Central memory CD4-positive, alpha-beta T cell (primary cell): ENCODE measurements at places on chromosomes 2 and 18.
A peak's percentile ranks its signal among the peaks of the same experiment; 100 is the strongest.

DNA sequence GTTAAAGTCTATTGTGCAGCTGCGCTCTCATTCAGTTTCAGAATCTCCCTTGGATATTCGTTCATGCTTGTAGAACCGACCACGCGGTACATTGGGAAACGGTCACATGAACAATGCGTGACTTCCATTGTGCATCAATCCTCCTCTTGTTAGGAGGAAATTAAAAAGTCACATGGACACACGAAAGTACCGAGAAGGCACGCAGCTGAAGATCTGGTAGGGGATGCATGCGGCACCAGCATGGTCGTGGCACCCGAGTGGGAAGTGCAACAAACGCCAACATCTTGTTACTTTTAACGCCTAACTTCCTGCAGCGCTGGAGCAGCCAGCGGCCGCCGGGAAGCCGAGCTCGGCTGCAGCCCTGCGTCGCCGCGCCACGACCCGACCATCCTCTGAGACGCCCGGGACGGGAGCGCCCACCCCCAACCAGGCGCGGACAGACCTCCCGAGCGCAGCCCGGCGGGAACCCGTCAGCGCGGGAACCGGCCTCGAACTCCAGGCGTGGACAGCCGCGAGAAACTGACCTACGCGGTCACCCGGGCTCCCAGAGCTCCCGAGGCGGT, 412 bp downstream of the OSBPL1A start:
- peak; percentile 15 for DNase-seq

DNA sequence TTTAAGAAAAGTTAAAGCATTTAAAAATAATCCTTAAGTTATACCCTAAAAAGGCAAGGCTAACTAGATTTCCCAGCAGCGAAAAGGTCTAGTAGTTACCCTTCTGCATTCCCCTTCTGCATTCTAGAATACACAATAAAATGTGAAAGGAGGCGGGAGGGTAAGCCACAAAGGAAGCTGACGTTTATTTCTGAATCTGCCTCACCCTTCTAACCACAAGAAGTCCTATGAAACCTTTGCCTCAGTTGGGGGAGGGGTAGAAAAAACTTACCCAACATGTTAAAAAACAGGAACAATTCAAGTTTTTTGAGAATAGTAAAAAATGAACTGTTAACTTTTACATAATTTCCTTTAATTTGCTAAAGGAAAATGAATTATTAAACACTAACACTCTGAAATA, 11.3 kb downstream of the STK17B start:
- DNase-seq = peak; percentile 91

DNA sequence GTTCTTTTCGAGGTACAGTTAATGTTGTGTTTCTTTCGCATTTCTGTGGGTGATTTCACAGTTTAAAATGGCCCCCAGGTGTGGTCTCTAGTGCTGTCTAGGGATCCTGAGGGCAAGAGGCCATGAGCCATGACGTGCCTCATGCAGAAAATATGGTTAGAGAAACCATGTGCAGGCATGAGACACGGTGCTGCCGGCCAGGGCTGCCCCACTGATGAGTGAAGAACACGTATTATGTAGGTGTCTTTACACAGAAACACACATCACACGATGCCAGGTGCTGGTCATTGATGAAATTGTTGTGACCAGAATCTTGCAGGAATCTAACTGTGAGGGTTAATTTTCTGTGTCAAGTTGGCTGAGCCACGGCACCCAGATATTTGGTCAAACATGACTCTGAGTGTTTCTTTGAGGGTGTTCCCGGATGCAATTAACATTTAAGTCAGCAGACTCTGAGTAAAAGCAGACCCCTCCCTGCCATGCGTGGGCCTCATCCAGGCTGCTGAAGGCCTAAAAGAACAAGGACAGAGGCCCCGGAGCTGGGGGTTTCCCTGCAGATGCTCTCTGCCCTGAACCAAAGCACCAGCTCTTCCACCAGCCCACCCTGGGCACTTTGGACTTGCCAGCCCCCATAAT, 463.0 kb upstream of the MYT1L start:
- no peak for DNase-seq

DNA sequence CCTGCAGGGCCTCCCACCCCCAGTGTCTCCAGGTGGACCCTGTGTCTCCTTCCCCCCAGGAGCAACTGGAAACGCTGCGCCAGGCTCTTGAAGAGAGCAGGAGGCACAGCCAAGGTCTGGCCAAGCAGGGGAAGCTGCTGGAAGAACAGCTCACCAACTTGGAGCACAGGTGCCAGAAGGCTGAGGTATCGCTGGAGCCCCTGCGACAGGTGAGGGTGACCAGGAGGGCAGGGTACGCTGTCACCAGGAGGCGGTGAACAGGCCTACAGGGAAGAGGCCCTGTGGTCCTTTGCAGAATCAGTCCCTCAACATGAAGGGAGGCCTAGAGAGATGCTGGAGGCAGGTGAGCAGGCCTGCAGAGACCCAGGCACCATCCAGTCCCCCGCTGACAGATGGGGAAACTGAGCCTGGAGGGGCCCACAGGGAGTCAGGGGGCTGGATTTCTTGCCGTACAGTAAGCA, 15.6 kb upstream of the SNED1 start:
- no peak for DNase-seq

GRCh38 chr2:8475349-8476031, 206.4 kb upstream of the ID2 start:
- peak; percentile 18 for DNase-seq

- DNase-seq = no peak
Observed at GRCh38 chr2:234579231-234579962, 82.5 kb upstream of the ARL4C start.

GRCh38 chr2:16441431-16441830, 224.2 kb downstream of the CYRIA start:
- no peak for DNase-seq

- no peak for DNase-seq
Observed at GRCh38 chr2:101188683-101189405, 37.7 kb upstream of the TBC1D8 start.

GRCh38 chr2:136210455-136210805, 92.5 kb upstream of the CXCR4 start:
- DNase-seq = no peak

DNA sequence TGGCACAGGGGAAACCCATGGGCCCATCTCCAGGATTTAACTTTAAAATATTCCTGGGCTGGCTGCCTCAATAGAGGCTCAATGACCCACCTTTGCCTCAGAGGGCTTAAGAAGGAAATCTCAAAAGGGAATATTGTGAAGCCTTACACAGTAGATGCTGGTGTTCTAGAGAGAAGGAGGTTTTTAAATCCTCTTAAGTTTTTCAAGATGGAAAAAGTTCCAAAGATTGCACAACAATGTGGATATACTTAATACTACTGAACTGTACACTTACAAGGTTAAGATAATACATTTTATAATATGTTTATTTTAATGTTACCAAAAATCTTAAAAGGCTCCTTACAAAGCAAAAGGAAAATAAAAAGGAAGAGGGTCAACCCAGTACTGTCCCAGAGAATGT, 54.9 kb upstream of the LCLAT1 start:
- DNase-seq = no peak

- DNase-seq = no peak
Observed at GRCh38 chr2:25187729-25188350, 19.5 kb upstream of the POMC start.

- no peak for DNase-seq
Observed at GRCh38 chr2:7004636-7005035, 87.4 kb downstream of the RNF144A start.

- DNase-seq = no peak
Observed at GRCh38 chr2:69291721-69292120, 95.3 kb downstream of the GFPT1 start.

DNA sequence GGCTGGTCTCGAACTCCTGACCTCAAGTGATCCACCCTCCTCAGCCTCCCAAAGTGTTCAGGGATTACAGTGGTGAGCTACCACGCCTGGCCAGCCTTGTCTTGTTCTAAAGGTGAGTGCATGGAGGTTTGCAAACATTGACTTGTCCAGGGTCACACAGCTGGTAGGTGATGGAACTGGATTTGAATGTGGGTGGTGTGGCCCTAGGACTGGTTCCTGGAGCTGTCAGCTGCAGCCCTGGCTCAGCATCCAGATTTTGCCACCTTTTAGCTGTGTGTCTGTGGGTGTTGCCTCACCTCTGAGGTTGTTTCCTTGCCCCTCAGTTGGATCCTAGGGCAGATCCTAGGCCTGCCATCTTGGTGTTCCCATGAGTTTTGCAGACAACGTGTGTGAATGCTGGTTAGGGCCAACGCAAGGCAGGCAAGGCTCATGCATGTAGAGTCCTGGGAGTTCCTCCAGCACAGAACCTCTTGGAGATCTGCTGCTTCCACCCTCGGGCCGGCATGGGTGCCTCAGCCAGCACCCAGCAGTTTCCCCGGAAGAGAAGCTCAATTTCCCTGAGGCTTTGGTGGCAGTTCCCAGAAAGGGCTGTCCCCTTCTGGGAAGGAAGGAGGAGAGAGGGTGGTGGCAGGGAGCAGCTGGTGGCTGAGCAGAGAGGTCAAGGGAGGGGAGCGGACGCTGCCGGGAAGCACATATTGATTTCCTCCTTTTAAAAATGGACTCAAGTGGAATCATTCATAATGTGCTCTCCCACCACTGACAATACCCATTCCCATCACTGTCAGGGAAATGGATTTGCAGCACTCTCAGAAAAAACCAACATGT, 127.6 kb upstream of the HS6ST1 start:
- no peak for DNase-seq

DNA sequence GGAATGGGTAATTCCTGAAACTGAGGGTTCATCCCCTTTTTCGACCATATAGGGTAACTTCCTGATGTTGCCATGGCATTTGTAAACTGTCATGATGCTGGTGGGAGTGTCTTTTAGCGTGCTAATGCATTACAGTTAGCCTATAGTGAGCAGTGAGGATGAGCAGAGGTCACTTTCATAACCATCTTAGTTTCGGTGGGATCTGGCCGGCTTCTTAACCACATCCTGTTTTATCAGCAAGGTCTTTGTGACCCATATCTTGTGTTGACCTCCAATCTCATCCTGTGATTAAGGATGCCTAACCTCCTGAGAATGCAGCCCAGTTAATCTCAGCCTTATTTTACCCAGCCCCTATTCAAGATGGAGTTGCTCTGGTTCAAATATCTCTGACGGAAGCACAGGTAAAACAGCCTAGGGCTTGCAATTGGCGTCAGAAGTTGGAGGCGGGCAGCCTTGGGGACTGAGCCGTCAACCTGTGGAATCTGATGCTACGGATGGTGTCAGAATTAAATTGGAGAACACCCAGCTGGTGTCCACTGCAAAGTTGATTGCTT, 19.5 kb downstream of the RALBP1 start:
- DNase-seq = no peak

DNA sequence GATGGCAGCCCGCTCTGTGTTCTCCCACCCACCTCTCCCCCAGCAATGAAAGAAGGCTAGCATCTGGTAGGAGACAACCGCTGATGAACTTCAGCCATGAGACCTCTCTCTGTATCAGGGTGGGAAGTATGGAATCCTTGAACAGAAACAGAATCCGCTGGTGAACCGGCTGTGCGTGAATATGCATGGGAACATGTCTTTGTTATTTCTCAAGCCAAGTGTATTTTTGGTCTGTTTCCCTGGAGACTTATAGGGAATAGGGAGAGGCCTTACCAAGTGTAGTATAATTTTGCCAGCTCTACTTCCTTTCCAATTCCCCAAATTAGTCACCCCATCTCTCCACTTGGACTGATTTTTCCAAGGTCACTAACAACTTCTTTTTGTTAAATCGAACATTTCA, 30.1 kb downstream of the WNT10A start:
- DNase-seq = no peak

DNA sequence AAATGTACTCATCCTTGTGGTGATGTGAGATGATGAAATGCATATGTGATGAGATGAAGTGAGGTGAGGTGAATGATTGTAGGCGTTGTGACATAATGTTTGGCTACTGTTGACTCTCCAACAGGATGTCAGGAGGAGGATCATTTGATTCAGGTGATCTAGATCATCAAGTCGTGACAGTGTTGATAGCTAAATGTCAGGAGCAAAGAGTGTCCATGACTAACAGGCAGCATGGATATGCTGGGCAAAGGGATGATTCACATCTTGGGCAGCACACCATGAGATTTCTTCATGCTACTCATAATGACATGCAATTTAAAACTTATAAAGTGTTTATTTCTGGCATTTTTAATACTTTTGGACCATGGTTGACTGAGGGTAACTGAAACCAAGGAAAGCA, 40.2 kb upstream of the UBXN4 start:
- no peak for DNase-seq

GRCh38 chr18:22193466-22193865, 24.1 kb downstream of the GATA6 start:
- no peak for DNase-seq

DNA sequence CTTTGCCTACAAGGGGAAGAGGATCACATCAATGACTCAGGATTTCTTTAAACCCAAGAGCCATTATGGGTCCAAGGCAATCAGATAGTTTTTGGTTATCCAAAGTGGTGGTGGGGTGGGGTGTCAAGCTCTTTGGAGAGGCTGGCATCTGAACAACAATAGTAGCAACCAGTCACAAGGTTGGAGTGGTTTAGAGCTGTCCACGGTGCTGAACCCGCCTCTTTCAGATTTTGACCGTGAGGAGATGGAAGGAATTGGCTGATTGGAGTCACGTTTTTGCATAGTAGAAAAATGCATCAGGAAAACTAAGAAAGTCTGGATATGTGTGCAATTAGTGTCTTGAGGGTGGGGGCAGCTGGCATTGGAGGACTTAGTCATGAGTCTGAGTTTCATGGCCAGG, 159.9 kb downstream of the LOXHD1 start:
- DNase-seq = no peak

DNA sequence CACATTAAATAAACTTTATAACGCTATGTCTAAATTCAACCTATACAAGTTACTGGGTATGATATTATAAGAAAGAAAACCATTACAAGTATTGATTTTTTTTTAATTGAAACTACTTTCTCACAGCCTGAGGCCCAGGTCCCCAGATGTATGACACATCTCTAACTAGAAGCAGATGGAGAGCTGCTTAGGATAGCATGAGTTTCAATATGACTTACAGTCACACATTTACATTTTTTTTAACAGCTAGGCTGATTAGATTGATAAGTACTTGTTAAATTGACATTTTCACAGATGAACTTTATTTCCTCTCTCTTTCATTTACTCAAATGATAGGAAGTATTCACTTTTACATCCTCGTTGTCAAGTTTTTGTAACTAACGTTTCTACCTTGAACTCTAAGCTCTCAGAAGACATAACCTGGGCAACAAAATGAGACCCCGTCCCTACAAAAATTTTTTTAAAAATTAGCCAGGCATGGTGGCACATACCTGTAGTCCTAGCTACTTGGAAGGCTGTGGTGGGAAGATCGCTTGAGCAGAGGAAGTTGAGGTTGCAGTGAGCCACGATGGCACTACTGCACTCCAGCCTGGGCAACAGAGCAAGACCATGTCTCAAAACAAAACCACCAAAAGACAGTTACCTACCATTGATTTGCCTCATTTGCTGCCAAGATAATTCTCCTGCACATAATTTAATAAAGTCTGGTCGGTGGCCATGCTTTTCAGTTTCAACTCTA, 52.4 kb downstream of the STK39 start:
- peak; percentile 10 for DNase-seq

- DNase-seq = no peak
Observed at GRCh38 chr2:3199627-3200345, 177.8 kb downstream of the EIPR1 start.

DNA sequence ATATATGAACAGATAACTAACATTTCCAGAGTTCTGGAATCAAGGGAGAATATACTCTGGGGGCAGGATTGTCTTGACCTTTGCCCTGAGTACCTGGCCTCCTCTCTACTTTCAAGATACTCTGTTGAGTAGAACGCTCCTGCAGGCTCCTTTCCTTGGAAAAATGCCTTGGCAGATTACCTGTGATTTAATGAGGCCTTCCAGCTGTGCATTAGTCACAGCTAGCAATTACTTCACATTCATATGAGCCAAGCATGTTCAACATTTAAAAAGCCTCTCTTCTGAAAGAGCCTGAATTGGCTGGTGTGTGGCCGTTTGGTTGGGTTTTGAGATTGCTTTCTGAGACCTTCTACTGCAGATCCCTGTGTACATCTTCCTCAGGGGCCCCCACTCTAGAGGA, 142.2 kb downstream of the PLCL1 start:
- DNase-seq = no peak
